NCI-H187 treated with DMSO at 0.1 percent for 48 hours (cell line): ENCODE measurements at places on chromosomes 12 and 14.
A peak's percentile ranks its signal among the peaks of the same experiment; 100 is the strongest.

DNA sequence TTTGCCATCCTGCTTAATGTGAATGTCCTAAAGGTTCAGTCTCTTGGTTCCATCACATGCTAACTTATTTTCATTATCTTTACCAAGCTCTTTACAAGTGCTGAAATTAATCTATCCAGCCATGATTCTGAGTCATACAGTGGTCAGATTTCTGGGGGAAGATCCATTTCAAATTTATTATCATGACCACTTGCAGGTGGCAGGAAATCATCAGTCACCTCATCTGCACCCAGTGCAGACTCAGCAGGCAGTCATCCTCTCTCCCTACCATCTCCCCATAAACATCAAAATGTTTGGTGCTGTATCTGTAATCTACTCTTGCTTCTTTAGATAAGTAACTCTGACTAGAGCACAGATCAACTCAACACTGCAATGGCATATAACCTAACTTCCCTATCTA, 23.5 kb downstream of the ATG14 start:
- DNase-seq, result no peak

DNA sequence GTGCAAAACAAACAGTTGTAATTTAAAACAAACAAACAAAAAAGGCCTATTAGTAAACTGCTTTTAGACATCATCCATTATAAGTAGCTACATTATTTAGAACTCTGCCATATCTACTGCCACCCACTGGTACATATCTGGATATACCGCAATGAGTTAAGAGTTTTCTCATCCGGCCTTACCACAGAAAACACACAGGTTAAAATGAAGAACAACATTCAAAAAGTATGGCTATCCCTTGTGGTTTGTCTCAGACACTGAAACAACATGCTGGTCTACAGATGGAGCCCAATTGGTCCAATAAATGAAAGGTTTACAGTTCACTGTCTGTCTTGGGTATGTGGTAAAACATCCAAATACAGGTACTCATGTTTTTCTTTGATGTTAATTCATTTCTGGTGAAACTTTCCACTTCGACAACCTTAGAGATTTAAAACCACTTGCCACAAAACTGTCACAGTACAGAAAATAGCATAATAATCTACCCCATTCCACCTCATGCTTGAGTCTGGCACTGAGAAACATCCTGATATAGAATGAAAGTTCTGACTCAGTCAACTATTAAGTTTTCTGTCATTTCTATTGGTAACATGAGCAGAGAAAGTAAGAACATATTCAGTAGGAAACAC, 354.3 kb downstream of the CEP128 start:
- DNase-seq, result no peak

GRCh38 chr14:82190742-82191141, 657.1 kb upstream of the SEL1L start:
- no peak for DNase-seq

GRCh38 chr14:51921026-51921425, 60.6 kb downstream of the GNG2 start:
- no peak for DNase-seq

DNA sequence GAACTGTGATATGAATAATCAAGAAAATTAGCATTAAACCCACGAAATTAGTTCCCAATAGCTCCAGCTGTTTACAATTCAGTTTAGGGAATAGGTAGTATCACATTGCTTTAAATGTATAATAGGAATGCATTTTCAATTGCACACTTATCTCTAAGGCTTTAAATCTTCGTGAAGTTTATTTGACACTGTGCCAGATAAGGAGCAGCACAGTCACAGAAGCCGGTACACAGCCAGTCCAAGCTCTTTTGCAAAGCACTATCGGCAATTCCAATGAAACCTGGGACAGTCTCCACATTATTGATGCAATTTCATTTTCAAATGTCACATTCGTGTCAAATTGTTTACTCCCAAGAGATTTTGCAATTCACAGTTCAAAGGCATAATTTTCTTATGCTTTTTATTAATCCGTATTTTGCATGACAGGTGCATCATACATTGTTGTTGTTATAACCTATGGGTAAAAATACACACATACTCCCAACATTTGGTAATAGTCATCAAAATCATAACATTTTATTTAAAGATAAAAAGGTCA, 602.8 kb downstream of the RPS29 start:
- no peak for DNase-seq

- no peak for DNase-seq
Observed at GRCh38 chr14:95523051-95523814, 6.8 kb upstream of the SYNE3 start.

- no peak for DNase-seq
Observed at GRCh38 chr12:109759595-109759994, 46.0 kb downstream of the FAM222A start.

DNA sequence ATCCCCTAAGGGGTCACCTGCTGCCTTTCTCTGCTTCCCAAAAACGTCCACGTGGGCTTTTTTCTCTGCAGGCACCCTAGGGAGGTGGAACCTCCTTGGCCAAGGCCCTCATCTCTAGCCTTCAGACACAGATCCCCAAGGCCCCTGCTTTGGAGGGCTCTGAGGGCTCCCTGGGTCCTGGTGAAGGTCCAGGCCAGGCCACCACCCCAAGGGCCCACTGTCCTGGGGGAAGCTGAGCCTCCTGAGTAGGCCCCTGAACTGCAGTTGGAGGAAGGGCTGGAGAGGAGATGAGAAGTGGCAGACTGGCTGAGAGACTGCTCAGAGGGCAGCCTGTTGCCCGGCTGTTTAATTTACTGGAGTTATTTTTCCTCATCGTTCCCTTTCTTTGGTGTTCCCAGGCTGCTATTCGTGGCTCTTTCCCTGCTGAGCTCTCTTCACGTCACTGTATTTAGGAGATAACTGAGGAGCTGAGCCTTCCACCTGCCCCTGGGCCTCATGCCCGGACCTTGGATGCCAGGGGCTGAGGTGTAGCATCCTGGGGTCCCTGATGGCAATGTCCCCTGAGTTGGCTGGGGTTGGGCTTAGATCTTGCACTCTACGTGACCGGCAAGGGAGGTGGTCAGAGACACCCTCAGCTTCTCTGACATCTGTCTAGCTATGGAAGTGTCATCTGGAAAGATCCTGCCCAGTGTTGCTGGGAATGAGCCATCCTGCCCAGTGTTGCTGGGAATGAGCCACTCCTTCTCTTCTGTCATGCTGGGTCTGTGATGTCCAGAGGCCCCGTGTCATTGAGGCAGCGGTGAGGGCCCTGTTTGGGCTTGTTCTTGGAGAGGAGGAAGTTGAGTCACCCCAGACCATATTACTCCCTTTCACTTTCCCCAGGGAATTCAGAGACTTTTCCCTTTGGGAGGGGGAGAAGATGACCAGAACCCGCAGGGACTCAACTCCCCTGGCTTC, 139.8 kb downstream of the TSPAN9 start:
- DNase-seq, result no peak

GRCh38 chr12:31531893-31532292, 59.0 kb downstream of the DENND5B start:
- no peak for DNase-seq

DNA sequence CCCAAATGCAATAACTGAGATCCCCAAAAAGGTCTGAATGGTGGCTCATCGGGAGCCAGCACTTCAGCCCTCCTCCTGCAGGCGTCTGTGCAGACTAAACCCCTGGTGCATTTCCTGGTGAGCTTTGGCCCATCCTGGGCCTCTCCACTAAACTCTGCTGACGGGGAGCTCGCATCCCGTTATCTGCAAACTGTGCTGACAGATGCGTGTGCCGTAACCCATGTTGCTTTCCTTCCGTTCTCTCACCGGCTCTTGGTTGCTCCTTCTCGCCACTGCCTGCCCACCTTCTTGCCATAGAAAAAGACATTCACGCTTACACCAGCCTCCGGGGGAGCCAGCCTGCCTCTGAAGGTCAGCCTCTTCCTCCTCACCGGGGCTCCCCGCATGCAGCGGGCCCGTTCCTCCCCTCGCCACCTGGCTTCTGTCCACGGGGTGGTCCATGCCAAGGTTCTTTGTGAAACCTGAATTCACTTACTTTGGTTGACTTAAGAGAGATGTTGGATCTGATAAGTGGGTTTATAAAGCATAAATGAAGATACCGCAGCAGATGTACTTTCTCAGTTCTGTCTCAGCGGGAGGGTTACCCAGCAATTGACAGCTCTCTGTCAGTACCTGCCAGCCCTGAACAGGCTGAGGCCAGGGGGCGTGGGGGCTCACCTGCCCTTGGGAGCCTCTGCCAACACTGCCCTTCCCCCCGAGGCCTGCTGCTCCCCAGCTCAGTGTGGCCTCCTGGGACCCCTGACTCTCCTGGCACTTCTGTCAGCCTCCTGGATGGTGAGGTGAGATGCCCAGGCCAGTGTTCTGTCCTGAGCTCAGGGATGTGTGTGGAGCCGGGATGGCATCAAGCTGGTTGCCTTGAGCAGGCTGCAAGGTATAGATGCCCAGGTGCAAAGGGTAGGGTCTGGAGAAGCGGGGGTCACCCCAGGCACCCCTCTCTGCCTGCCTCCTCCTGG, 14.2 kb downstream of the ZFYVE21 start:
- no peak for DNase-seq

GRCh38 chr14:22538671-22539228, 50.3 kb downstream of the DAD1 start:
- DNase-seq, result no peak

- DNase-seq, result no peak
Observed at GRCh38 chr12:6700646-6701051, at the start of gene PIANP. Gene PIANP, minus strand, starts transcription at chr12:6700815. Its CDS starts 2,754 bp downstream, at chr12:6698061.

GRCh38 chr12:16605642-16606116, 283 bp downstream of the LMO3 start:
- DNase-seq, result peak; percentile 74

GRCh38 chr14:20559461-20559904, 1.4 kb downstream of the RNASE9 start:
- no peak for DNase-seq

DNA sequence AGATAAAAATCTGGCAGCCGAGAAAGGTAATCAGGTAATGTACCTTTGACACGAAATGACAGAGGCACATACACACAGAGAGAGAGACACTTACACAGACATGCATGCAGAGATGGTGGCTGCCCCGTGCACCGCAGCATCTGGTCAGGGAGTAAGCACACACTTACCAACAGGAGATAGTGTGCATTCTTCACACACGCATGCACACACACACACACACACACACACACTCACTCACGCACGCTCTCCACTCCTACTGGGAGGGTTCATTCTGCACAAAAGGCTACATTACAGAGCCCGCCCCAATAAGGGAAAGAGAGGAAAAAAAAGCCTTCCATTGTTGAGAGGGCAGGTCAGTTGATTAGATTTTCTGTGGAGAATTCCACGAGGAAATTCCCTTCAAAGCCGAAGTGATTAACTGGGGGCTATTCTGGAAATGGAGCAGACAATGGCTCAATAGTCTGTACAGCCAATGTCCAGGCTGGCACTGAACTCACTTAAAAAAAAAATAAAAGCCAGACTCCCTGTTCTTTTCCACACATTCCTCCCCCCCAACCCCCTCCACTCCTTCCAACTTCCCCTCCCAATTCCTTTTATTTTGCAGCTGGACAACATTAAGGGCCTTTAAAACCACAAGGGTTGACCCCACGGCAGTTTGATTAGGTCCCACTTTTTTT, 1.4 kb upstream of the SOX5 start:
- no peak for DNase-seq

DNA sequence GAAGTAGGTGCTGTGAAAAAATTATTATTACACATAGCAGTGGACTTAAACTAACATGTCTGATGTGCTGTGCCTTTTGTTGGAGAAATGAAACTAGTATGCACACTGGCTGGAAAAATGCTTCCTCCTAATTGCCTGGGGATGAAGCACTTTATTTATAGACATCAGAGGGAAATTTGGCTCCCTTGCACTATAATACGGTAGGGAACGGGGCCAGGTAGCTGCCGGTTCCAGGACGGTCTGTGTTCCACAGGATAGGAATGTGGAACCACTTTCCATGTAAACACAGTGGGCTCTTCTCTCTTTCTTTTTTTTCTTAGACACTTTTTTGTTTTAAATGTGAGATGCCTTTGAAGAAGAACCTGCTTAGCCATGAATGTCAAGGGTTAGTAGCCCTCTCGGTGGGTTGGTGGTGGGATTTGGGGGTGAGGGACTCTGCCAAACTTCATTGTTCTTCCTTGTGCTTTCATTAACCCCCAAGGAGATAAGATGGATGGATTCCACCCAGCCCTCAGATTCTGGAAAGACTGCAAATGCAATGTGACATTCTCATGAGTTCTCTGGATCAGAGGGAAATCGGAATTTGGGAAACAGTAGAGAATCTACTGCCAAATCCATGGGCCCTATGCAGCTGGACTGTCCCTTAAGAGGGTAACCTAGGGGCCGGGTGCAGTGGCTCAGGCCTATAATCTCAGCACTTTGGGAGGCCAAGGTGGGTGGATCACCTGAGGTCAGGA, 58.0 kb upstream of the GSC start:
- DNase-seq, result no peak

GRCh38 chr12:70535896-70536374, 101.3 kb downstream of the PTPRB start:
- DNase-seq, result no peak

DNA sequence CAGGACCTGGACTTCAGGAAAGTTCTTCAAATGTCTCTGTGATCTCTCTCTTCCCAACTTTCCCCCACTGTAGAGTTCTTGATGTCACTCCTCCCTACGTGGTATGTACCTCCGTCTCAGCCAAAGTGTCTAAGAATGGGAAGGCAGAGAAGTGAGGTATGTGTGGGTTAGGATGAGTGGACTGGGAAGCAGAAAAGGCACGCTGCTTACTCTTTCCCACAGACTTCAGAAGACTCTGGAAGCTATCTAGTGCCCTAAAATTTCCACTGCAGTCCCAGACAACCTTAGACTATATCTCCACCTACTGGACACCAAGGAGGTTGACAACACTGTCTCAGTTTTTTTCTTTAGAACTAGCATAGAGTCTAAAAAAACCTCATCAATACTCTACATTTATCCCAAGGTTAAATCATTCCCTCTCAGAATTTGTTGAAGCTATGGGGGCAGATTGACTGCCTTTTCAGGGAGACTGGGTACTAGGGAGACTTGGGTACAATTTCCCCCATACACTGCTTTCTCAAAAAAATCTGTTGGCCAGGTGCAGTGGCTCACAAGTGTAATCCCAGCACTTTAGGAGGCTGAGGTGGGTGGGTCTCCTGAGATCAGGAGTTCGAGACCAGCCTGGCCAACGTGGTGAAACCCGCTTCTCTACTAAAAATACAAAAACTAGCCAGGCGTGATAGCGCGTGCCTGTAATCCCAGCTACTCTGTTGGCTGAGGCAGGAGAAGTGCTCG, 20.6 kb upstream of the ITGA5 start:
- no peak for DNase-seq

DNA sequence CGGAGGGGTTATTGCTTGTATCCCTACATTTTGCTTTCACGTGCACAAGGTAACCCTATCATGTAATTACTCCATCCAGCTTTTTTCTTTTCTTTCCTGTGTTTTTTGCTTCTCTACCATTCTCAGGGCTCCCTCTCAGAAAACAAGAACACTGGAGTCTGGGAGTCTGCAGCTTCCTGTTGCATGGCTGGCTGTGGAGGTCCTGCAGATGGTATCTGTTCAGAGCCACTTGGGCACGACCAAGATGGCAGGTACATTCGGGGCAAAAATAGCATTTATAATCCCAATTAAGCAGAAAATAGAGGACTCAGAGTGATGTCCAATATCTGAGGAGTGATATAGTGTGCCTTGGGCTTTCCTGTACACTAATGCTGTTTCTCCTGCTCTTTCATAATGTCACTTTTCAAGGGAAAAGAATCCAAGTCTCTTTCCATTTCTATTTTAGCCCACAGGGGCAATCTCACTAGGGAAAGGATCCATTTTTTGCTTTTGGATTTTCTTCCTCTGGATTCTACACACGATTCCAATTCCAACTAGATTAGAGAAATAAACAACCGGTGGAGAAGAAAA, 3.2 kb upstream of the NUMB start:
- DNase-seq, result no peak
